ENCODE measurements at places on chromosomes 6 and 20. TPM values are rescaled to one million over a fixed set of nuclear protein-coding genes. Genes with fewer than 3 reads are reported as not detected.

DNA sequence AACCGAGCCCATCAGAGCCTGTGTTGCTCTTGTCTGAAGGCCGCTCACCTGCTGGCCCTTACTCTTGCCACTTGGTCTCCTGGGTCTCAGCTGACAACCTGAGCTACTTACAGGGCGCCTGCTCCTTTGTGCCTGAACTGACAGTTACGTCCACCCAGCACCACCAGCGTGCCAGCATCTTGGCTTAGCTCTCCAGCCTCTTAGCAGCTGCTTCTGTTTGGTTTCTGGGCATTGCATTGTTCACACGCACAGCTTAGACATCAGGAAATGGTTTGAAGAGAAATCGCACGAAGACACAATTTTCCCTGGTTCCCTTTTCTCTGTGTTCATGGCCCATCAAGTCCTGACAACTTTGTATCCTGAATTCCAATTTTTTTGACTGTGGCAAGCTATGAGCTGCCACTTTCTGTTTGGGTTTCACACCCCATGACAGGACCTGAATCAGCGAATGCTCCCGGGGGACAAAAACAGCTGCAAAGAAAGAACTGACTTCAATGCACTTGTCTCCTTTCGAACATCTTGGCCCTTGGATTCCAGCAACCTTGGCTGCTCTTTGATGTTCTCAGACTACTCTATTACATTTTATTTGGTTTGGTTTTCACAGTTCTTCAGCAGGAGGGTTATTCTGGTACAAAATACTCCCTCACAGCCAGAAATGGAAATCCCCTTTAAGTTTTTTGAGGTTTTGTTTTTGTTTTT, 45.2 kb upstream of the LY86 start:
- no peak for DNase-seq

GRCh38 chr20:50759678-50760077, 28.3 kb downstream of the PARD6B start:
- DNase-seq: no peak

The SLC2A10 gene
- total RNA-seq: not detected

- DNase-seq: no peak
These were observed 135.5 kb upstream of the LRFN2 start for GRCh38 chr6:40722553-40723258.

DNA sequence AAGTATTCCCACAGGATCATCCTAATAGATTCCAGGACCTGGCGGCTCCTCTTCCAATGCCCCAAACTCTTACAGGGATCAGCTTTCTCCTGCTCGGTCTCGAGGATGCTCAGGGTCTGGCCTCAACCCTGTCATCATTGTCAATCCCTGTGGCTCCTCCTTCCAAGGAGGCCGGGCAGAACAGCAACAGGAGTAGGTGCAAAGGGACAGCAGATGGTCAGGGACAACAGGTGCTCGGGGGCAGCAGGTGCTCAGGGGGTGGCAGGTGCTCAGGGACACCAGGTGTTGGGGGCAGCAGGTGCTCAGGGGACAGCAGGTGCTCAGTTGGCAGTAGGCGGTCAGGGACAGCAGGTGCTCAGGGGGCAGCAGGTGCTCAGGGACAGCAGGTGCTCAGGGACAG, 84.8 kb downstream of the TTLL2 start:
- no peak for DNase-seq

GRCh38 chr6:32568561-32568960, 21.1 kb downstream of the HLA-DRB1 start:
- no peak for DNase-seq

The TBXT gene
- total RNA-seq: not detected

The C20orf204 gene
- 6.9 TPM for total RNA-seq

DNA sequence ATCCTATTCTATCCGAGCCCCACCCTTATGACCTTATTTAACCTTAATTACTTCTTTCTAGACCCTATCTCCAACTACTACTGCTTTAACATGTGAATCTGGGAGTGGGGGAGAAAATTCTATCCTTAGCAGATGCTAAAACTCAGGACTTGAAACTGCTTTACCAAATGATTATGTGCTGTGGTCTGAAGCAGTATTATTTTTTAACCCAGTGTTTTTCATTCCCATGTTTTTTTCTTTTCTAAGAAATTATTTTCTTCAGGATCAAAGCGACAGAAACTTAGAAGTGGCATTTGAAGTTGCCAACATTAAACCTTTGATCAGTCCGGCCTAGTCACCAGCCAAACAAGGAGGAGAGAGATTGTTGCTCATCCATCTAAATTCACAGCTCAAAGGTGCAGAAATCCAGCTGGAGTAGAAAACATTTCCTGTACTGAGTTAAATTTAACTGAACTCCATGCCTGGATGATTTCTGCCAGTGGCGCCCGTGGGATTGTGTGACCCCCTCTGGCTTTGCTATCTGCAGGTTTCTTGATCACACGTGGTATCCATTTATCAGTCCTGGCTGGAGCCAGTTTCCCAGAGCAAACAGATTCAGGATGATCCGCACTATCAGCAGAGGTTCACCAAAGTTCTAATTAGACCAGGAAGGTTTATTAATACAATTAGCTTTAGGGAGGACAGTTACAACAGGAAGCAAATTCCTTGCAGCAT, 300.5 kb downstream of the PLCB1 start:
- no peak for DNase-seq

The COL9A3 gene
- total RNA-seq: not detected

DNA sequence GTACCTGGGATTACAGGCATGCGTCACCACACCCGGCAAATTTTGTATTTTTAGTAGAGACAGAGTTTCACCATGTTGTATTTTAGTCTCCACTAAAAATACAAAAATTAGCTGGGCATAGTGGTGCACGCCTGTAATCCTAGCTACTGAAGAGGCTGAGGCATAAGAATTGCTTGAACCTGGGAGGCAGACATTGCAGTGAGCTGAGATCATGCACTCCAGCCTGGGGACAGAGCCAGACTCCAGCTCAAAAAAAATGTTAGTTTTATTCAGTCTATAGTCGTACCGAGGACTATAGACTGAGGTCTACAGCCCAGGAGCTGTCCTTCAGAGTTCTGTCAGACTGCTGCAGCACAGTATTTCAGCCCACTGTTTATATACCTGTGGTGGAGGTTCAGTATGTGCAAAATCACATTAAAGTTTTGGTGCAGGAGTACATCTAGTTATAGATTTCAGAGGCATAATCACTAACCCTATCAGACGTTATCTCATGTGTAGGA, 3.6 kb upstream of the CASP8AP2 start:
- no peak for DNase-seq

The PHACTR3 gene
- total RNA-seq: not detected

DNA sequence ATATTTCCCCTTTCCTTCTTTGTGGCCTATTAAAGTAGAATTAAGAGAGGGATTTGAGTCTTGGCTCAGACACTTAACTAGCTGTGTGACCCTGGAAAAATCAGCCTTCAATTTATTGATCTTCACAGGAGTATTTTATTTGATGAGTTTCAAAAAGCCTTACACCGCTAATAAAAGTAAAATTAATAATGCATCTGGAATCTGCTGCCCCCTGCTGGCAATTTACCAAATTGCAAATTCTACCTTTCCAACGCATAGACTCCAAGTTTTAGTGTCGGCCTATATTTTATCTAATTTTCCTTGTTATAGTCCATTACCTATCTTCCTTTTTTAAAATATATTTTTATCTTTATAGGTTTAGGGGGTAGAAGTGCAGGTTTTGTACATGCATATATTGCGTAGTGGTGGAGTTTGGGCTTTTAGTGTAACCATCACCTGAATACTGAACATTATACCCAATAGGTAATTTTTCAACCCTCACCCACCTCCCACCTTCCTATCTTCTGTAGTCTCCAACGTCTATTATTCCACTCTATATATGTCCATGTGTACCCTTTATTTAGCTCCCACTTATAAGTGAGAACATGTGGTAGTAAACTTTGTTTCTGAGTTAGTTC, 46.3 kb downstream of the GOPC start:
- peak; percentile 78 for DNase-seq

GRCh38 chr6:140846503-140847261, 1286.0 kb upstream of the GJE1 start:
- no peak for DNase-seq

The BANF2 gene
- total RNA-seq: not detected

- no peak for DNase-seq
These were observed 1.3 kb downstream of the SLCO4A1 start for GRCh38 chr20:62643521-62644043.

GRCh38 chr6:1089859-1090258, 222.0 kb upstream of the FOXQ1 start:
- no peak for DNase-seq

GRCh38 chr6:36875250-36875633, 639 bp upstream of the PPIL1 start:
- DNase-seq: no peak

The TINAG gene
- total RNA-seq: not detected

The TMEM151B gene
- total RNA-seq: not detected

The PROKR2 gene
- not detected for total RNA-seq

- DNase-seq: no peak
These were observed 67.9 kb upstream of the EEF1E1 start for GRCh38 chr6:8170245-8170644.

The GPX6 gene
- total RNA-seq: not detected

All from CD8-positive, alpha-beta T cell (primary cell).